ENCODE measurements at places on chromosomes 13 and 19.

- DNase-seq, result peak; percentile 90
Observed at GRCh38 chr19:2523630-2524311, 47.8 kb downstream of the GADD45B start.

DNA sequence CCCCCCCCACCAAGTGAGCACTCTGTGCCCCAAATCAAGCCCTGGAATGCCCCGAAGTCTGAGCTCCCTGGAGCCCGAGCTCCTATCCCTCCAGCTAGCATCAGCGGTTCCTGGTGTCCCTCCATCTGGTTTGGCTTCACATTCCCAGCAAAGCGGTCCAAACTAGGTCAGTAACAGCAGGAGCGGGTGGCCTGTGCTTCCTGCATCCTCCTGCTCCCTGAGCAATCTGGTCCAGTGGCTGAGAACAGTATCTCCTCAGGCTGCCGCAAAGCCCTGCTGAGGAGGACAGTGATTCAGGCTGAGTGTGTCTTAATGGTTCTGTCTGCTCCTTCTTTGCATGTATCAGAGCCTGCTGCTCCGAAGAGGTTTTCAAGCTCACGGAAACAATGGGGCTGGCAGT is 25.9 kb downstream of the RASL11A start:
- no peak for DNase-seq

DNA sequence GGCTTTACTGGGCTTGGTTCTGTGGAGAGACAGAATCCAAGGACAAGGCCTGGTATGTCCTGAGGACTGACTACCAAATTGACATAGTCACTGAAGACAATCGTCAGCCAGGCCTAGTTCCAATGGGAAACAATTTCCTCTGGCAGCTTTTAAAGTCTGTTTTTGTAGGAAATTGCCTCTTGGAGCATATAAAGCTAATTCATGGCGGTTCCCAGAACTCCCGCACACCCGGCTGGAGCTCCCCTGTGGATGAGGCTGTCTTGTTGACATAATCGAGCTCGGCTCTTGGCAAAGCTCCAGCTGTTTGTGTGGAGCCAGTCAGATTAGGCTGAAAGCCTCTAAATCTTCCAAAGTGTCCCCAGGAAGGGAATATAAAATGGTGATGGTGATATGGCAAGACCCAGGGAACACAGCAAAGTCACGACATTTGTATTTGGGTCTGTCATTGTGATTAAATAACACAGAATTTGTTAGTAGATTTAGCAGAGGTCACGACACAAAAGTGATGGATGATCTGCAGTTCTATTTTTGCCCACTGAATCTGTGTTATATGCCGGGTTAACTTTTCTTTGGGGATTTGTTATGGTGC is 395.0 kb downstream of the PCDH9 start:
- DNase-seq, result peak; percentile 39

- DNase-seq, result no peak
Observed at GRCh38 chr19:41206456-41206855, 12.6 kb upstream of the AXL start.

DNA sequence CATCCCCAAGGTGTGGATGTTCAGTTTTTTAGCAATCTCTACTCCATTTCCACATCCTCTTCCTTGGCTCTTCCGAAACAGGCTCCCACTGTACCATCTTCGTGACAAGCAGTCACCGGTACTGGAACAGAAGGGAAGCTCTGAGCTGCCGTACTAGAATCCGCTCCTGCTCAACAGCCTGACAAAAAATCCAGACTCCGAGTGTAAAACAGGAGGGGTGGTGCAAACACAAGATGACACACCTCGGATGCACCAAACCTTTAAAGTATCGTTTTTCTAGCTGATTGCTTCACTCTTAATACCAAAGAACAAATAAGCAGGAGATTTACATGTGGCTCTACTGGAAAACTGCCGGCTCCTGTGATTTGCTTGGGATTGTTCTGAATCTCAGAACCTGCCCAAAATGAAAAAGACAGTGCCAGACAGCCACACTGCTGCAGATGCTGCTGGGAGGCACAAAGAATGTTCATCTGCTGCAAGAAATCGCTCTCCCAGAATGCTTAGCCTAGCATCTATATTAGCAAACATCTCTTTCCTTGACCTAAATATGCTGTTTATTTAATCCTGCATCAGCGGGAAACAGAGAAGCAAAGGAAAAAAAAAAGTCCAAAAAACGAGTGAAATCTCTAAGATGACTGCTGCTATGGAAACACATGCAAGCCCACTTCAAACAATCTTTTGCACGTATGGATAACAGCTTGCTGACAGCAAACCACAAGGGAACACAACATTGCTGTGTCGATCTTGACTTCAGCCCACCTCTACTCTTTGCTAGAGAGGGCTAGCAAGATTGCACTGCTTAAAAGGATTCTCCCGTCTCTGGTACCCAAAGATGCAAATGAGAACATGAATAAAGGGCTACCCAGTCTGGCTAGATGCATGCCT is 38.0 kb upstream of the DOCK9 start:
- DNase-seq, result no peak

DNA sequence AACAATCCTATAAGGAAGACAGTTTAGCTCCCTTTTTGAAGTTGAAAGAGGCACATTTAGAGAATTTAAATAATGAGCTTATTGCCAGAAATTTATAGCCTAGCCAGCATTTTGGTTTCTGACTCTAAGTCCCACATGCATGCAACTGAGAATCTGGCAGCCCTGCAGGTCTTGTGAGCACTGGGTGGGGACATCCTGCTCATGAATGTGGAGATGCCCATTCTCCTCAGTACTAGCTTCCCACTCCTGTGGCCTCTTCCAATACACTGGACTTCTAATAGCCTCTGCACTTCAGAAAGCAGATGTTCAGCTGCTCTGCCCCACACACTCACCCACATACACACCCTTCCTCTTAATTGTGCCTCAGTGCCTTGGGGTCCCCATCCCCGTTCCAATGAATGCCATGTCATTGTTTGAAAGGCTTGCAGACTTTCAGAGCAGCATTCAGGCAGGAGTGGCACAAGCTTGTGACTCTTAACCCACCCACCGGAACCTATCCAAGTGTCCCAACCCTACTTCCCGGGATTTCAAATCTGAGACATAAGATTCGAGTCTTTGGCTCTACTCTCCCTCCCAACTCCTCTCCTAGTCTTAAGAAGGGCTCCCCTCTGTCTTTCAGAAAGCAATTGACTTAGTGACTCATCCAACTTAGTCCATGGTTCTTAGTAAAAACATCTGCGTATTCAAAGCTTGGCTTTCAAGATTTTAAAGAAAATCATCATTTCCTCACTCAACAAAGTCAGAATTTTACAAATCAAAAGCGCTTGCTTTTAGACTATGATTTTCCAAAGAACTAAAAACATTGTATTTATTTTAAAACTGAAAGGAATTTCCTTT is 80.0 kb upstream of the FREM2 start:
- DNase-seq, result no peak

GRCh38 chr13:109599901-109600657 is 186.3 kb downstream of the IRS2 start:
- no peak for DNase-seq

DNA sequence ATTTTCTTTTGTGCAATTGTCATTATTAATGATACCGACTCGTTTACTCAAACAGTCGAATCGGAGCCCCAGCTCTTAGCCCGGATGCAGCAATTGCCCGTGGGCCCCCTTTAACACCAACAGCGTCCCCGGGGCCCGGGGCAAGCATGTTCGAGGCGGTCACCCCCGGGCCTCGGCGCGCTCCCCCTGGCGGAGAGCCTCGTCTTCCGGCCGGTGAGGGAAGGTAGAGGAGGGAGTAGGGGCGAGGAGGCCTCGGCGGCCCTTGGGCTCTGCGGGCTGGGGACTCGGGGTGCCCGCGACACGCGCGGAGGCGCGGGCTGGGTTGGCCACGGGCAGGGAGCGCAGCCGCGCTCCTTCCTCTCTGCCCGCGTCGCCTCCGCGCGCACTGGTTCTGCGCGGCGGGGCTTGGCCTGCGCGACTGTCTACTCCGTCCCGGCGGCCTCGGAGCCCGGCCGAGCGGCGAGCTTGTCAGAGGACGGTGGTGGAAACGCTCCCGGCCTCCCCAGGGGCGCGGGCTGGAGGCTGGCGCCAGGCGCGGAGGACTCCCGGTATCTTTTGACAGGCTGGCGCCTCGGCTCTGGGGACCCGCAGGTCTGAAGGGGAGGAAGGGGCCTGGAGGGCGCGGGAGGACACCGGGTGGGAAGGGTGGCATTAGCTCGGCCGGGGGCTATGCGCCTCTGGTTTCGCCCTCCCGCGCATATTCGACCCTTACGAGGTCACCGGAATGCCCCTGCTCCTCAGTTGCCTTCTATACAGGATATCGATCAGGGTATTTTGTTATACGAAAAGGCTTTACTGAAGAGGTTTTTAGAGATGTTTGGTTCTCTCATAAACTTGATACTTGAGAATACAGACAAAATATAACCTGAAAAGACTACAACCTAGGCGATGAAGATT is 1.5 kb downstream of the BIVM start:
- DNase-seq, result peak; percentile 78

GRCh38 chr13:80189889-80190597 is 150.9 kb downstream of the SPRY2 start:
- DNase-seq, result no peak

DNA sequence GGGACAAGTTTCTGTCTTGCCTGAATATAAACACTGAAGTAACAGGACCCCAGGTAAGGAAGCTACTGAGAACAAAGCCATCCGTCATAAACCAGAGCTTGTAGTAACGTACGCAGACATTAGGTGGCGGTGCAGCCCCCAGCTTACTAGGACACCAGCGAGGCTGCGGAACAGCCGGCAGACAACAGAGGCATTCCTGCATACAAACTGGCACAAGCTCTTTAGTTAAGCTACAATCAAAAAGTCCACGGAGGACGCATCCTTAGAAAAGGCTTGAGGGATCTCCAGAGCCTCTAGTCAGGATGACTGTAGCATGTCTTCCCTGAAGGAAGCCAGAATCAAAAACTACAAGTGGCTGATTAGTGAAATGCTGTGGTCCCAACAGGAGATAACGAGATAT is 26.2 kb downstream of the ZNF160 start:
- DNase-seq, result peak; percentile 55

GRCh38 chr13:25932365-25932764 is 119.5 kb downstream of the SHISA2 start:
- DNase-seq, result no peak

DNA sequence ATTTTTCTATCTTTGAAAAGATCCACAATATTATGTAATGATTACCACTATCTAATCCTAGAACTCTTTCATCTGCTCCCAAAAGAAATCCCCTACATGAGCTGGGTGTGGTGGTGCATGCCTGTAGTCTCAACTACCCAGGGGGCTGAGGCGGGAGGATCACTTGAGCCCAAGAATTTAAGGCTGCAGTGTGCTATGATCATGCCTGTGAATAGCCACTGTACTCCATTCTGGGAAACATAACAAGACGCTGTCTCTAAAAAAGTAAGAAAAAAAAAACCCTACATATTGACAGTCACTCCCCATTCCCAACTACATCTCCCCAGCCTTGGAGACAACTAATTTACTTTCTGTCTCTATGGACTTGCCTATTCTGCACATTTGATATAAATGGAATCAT is 1.1 kb upstream of the ZNF226 start:
- no peak for DNase-seq

- DNase-seq, result no peak
Observed at GRCh38 chr19:18487576-18488402, 34.1 kb downstream of the ELL start.

DNA sequence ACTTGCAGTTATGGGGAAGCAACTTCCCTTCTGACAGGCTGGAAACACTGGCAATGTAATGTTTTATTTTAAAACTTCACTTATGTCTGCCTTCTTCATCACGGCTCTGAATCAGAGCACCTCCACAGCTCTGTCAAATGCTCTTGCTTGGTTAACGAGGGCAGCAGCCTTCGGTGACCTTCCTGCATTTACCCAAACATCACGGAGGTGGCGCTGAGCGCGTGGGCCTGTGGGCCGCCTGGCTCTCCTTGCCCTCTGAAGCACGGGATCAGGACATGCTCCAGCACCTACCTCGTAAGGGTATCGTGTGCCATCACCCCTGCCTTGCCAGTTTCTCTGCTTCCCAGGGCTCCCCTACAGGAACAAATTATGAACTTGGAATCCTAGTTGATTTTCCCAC is 310.0 kb downstream of the TEX29 start:
- DNase-seq, result no peak

DNA sequence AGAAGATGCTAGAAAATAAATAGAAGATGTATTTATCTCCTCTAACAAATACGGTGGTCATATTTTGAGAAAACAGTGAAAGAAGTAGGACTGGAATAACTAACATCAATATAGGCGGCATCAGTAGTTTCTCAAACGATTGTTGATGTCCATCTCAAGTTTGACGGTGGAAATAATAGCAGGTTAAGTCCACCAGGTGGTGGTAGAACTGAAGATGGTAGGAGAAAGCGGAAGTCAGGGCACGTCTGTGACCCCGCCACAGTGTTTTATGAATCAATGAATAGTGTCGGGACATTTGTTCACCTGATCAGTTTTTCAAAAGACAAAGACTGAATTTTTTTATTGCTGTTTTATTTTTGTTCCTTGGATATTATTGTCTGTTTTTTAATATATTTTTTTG is 706.4 kb upstream of the SLC10A2 start:
- no peak for DNase-seq

DNA sequence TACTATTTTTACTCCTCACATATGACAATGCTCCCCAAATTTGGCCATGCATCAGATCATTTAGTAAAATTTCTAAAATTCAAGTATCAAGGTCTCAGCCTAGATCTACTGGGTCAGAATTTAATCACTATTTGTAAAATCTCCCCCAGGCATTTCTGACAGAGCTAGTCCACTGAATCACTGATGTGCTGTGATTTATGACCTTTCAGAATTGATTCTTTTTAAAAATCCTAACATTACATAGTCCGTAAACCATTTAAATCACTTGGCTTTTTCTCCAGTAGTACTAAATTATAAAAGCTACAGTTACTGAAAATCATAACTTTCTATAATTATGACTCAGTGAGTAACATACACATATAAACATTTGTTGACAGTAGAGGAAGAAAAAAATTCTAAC is 92.8 kb upstream of the RAP2A start:
- DNase-seq, result no peak

DNA sequence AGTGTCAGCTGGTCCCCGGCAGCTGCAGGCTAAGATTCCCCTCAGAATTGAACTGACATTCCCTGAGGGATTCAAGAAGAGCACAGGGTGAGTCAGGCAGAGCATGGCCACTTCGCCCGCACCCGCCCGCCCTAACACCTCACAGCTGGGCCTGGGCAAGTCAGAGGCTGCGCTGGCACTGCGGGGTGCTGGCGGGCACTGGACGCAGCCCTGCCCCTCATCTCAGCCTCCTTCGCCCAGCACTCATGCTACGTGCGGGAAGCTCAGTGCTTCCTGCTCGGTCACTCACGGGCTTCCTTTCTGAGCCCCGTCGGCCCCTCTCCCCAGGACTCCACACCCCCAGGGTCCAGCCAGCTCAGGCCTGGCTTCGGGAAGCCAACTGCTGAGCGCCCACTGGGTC is 56.9 kb downstream of the MLLT1 start:
- no peak for DNase-seq

Measured in fibroblast of lung (primary cell).